ENCODE measurements at places on chromosomes 7 and 10. TPM values are rescaled to one million over a fixed set of nuclear protein-coding genes. Genes with fewer than 3 reads are reported as not detected.
A peak's percentile ranks its signal among the peaks of the same experiment; 100 is the strongest.

FBXO24 gene
- total RNA-seq: 4.6 TPM

NFE2L3 gene
- 44.2 TPM for total RNA-seq

CHST15 gene
- total RNA-seq: 23.8 TPM

MYL10 gene
- not detected for total RNA-seq

OR2A42 gene
- total RNA-seq: not detected

CALHM1 gene
- total RNA-seq: not detected

CALHM3 gene
- 13.1 TPM for total RNA-seq

ADIRF gene
- 72.8 TPM for total RNA-seq

TRIM73 gene
- total RNA-seq: 16.7 TPM

TBX20 gene
- total RNA-seq: 1.1 TPM

DNA sequence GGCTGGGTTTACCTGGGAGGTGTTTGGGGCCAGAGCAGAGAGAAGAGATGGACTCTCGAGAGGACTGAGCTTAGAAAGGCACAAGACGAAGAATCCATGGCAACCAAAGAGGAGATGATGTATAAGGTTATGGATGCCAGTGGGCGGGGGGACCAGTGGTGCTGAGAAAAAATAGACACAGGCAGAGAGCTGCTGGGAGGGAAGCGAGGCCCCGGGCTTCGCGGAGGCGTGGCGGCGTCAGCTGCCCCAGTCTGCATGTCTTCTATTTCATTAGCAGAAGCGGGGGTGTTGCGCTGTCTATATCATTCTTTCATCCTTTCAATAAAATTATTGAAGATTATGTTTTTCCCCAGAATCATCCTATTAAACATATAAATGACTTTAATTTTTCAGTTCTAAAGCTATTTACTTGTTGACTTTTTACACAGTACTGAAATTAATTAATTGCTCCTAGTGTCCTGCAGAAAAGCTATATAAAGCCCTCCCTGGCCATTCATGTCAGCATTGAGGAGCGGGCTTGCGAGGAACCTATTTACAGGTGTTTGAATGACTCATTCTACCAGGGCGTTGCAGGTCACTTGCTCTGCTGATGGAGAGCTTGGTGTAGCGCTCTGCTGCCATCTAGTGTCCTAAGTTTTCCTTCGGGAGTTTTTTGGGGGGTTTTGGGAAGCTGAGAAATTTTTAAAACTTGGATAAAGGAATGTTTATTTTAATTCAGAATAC lies 42.9 kb upstream of the BHLHA15 start:
- DNase-seq: peak; percentile 74

DNA sequence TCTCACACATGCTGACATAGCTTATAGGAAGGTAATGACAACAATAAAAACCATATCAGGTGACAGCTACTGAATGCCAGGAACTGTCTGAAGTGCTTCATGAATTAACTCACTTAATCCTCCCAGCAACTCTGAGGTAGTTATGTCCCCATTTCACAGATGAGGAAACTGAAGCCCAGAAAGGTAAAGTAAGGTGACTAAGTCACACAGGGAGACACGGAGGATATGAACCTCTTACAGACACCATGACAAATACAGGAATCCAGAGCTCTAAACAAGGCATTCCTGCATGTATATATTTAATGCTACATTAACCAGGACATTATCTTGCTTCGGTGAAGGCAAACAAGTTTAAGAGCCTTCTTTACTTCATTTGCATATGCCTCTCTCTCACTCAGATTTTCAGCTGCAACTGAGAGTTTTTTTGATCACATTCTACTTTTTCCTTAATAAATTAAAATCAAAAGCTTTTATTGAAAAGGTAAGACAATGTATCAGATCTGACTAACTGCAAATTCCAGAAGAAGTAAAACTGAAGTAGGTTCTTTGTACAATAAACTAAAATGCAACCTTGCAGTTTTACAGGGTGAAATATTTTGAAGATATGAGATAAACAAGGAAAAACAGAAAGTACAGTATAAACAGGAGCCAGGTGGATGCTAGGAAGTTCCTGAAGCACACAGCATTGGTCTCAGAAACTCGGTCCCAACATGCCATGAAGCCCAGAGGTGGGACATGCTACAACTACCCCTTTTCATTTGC lies 79.5 kb downstream of the SGMS1 start:
- DNase-seq: no peak

- no peak for DNase-seq
Observed at GRCh38 chr10:11725912-11726311, 16.3 kb upstream of the ECHDC3 start.

DNA sequence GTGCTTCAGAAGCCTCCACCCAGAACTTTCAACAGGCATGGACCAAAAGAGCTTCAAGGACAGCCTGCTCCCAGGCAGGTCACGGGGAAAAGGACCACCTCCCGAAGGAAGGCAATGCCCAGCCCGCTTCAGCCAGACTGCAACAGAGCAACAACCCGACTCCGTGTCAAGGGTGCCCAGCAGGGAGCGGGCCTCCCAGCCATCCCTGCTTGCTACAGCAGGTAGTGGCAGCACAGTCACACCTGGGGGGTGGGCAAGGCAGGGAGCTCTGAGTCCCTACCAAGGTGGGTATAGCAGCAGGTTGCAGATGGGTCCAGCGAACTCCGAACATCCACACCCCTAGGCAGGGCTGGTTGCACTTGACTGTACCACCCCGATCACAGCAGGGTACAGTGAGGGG lies 467.8 kb upstream of the PFKP start:
- no peak for DNase-seq

- no peak for DNase-seq
Observed at GRCh38 chr7:98185101-98185500, 26.1 kb upstream of the BHLHA15 start.

GRCh38 chr7:36546331-36546730 lies 156.7 kb downstream of the ANLN start:
- no peak for DNase-seq

DNA sequence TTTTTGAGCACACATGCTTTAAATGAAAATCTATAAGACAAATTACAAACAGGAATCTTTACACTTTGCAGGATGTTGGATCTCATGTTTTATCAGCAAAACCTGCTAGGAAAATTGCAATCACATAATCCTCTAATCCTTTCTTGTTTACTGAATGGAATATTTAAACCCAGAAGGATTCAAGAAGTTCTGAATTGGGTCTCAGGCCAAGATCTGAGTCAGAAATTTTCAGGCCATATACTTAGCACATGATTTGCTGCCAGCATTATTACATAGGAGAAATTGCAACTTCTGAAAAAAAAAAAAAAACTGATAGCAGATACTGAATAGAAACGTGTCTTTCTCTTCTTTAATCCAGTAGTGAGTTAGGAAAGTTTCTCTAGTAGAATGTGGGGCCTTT lies 1005.3 kb upstream of the POT1 start:
- DNase-seq: no peak
